Heart right ventricle (tissue), 16 donors: ENCODE measurements at places on chromosomes 4 and X. TPM values are rescaled to one million over a fixed set of nuclear protein-coding genes. Genes with fewer than 3 reads are reported as not detected.

- DNase-seq = no peak
- H3K4me1 ChIP-seq = no peaks in the 10 kb centered on the region
Measured at GRCh38 chrX:87045352-87045751, 472.2 kb upstream of the KLHL4 start.

DNA sequence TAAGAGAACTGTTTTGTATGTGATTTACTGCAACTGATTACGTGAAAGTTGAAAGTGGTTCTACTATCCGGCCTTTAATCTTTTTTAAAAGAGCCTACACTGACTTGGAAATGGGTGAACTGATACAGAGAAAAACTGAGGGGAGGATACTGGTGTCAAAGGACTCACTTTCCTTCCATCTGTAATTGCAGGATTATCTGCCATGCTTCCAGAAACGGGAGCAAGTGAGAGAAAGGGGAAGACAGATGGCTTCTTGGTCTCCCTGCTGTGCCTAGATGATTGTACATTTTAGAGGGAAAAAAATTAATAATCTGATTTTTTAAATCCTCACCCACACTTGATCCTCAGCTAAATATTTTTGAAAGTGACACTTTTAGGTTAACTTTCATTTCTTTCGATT lies 88.3 kb upstream of the GRID2 start:
- no peak for DNase-seq
- no peak overlapping the region for H3K4me3 ChIP-seq
- no peaks in the 10 kb centered on the region for H3K4me1 ChIP-seq
- no peaks in the 10 kb centered on the region for H3K36me3 ChIP-seq
- H3K27me3 ChIP-seq = no peaks in the 10 kb centered on the region
- H3K27ac ChIP-seq = no peak overlapping the region

GRCh38 chrX:13257223-13258051 lies 62.4 kb downstream of the ATXN3L start:
- no peak overlapping the region for H3K4me3 ChIP-seq
- no peak overlapping the region for H3K27ac ChIP-seq
- no peaks in the 10 kb centered on the region for H3K36me3 ChIP-seq
- H3K27me3 ChIP-seq = no peaks in the 10 kb centered on the region

DNA sequence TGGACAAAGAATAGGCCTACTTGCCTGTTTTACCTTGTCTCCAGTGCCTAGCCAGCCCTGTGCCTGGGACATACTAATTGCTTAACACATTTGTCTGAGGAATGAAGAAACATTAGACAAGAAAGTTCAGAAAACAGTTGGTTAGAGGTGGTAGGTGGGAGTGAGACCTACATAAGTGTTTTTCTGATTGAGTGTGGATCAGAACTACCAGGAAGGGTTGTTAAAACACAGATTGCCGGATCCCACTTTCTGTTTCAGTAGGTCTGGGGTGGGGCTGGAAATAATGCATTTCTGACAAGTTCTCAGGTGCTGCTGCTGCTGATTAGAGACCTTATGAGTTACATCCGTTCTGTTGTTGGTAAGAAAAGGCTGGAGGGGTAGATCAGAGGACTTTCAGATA lies 5.7 kb upstream of the JADE1 start:
- no peaks in the 10 kb centered on the region for H3K4me1 ChIP-seq
- no peaks in the 10 kb centered on the region for H3K27me3 ChIP-seq
- H3K4me3 ChIP-seq = no peak overlapping the region
- no peak for DNase-seq

- no peaks in the 10 kb centered on the region for H3K36me3 ChIP-seq
- DNase-seq = no peak
- no peak overlapping the region for H3K4me3 ChIP-seq
- H3K27me3 ChIP-seq = no peaks in the 10 kb centered on the region
Measured at GRCh38 chr4:38609614-38610013, 54.4 kb upstream of the KLF3 start.

DNA sequence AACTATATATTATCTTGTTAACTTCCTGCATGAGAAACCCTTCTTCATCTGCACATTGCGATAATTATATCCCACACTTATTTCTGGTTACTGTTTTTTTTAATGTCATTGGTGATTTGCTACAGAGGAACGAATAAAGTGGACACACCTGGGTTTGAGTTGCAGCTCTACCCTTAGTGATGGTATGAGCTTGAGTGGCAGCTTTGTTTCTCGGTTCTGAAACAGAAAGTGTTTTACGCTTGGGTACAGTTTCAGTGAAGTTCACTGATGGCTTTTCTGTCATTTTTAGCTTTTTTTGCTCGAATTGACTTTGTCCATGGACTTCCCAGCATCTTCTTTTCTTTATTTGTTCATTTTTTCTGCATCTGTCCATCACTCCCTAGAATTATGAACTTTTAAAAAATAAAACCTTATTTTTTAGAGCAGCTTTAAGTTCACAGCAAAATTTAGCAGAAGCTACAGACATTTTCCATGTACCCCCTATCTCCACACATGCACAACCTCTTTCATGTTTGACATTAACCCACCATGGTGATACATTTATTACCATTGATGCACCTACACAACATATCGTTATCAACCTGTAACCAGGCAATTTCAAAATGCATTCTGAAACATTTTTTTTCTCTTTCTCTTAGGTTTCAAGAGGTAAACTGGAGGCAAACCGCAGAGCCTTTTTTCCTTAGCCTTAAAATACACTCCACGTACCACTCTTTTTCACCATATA lies 1041.6 kb upstream of the PRKX start:
- DNase-seq = no peak
- H3K27ac ChIP-seq = no peak overlapping the region
- no peaks in the 10 kb centered on the region for H3K27me3 ChIP-seq
- H3K36me3 ChIP-seq = no peaks in the 10 kb centered on the region
- H3K4me3 ChIP-seq = no peak overlapping the region
- no peaks in the 10 kb centered on the region for H3K4me1 ChIP-seq

- H3K4me3 ChIP-seq = peak within 1 kb of the TSS; percentile 93
- peak within 1 kb of the TSS; percentile 98 for H3K27ac ChIP-seq
- DNase-seq = peak; percentile 53
- no peaks in the 10 kb centered on the region for H3K36me3 ChIP-seq
Measured at GRCh38 chr4:57109847-57110639, at the start of gene IGFBP7. TSS of gene IGFBP7 (minus strand) at chr4:57110385. CDS start at chr4:57110351, 34 bp downstream.

DNA sequence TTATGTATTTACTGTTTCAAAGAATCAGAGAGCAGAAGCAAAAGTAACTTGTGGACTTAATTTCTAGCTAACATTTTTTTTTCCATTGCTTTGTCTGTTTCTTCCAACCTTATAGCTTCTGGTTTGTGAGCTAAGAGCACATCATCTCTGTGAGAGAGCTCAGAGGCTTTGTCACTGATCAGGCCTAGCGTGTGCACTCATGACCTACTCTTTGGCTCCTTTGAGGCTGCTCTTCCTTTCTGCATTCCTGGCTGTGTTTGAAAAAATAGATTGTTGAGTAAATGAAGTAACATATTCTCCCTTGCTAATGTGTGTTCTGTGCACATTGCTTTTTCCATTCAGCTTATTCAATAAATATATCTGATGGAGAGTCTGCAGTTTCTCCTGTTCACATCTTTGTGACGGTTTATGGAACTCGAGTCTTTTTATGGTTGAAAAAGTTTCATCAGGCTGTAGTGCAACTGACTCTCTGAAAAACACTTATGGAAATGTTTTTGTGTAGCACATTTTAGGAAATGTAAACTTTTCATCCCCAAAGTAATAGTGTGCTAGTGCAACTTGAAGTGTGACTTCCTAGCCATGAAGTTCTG lies 133.0 kb downstream of the RAPGEF2 start:
- no peaks in the 10 kb centered on the region for H3K36me3 ChIP-seq
- H3K4me1 ChIP-seq = peaks cover 52% of the 10 kb centered on the region
- no peaks in the 10 kb centered on the region for H3K27me3 ChIP-seq
- no peak overlapping the region for H3K4me3 ChIP-seq

- no peaks in the 10 kb centered on the region for H3K36me3 ChIP-seq
- no peak for DNase-seq
- no peak overlapping the region for H3K27ac ChIP-seq
- no peaks in the 10 kb centered on the region for H3K4me1 ChIP-seq
- no peaks in the 10 kb centered on the region for H3K27me3 ChIP-seq
Measured at GRCh38 chrX:148466292-148466691, 34.1 kb upstream of the AFF2 start.

DNA sequence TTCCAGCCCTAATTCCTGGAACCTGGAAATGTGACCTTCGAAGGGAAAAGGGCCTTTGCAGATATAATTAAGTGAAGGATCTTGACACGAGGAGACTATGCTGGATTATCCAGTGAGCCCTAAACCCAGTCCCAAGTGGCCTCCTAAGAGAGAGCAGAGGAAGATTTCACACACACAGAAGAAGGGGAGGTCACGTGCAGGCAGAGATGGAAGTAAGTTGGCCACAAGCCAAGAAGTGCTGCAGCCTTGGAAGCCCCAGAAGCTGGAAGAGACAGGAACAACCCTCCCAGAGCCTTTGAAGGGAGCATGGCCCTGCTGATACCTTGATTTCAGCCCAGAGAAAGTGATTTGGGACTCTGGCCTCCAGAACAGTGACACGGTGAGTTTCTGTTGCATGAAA lies 51.9 kb downstream of the EVC2 start:
- H3K27me3 ChIP-seq = no peaks in the 10 kb centered on the region
- H3K4me3 ChIP-seq = no peak overlapping the region
- H3K4me1 ChIP-seq = no peaks in the 10 kb centered on the region
- peaks cover 12% of the 10 kb centered on the region for H3K36me3 ChIP-seq

- DNase-seq = no peak
- no peaks in the 10 kb centered on the region for H3K4me1 ChIP-seq
- H3K27me3 ChIP-seq = no peaks in the 10 kb centered on the region
- no peak overlapping the region for H3K4me3 ChIP-seq
Measured at GRCh38 chr4:155615081-155615887, 51.4 kb upstream of the GUCY1A1 start.

- no peaks in the 10 kb centered on the region for H3K4me1 ChIP-seq
- H3K27me3 ChIP-seq = no peaks in the 10 kb centered on the region
- H3K4me3 ChIP-seq = no peak overlapping the region
Measured at GRCh38 chr4:1330761-1331590, 16.0 kb upstream of the UVSSA start.

DNA sequence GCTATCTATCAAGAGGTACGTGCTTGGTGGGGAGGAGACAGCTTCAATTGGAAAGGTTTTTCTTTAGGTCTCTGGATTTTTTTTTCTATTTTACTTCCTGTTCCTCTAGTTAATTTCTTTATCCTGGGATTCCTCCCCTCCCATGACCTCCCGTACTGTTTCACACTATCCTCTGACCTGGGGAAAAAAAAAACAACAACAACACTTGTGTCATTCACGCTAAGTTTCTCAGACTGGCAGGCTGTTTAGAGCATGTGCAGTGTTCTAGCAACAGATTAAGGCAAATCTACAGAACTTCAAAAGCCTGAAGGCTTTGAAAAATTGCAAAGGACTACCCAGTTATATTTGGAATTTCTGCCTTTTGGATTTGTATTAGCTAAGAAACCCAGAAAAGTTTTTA lies 358.4 kb downstream of the ARHGAP24 start:
- no peak overlapping the region for H3K27ac ChIP-seq
- DNase-seq = no peak
- H3K27me3 ChIP-seq = no peaks in the 10 kb centered on the region
- no peak overlapping the region for H3K4me3 ChIP-seq
- H3K36me3 ChIP-seq = no peaks in the 10 kb centered on the region

GRCh38 chrX:23503835-23504539 lies 163.3 kb upstream of the PRDX4 start:
- no peaks in the 10 kb centered on the region for H3K27me3 ChIP-seq
- peak; percentile 57 for DNase-seq

DNA sequence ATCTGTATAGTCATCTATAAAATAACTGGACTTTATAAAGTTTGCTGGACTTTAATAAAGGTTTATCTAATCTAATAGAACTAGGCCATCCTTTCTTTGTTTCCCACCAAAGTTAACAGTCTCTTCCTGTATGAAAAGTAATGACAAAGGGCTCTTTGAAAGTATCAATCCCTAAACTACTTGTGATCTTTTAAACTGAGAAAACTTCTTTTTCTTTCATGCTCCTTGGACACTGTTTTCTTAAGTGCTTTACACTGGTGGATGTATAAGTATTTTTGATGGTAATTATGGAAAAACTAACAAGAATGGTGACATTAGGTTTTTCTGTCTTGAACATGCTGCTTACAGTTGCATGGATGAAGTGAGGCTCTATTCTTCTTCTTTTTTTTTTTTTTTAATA lies 2.4 kb upstream of the ZFX start:
- no peaks in the 10 kb centered on the region for H3K27me3 ChIP-seq
- no peak overlapping the region for H3K4me3 ChIP-seq
- H3K27ac ChIP-seq = peak overlapping the region; percentile 99
- no peak for DNase-seq
- peaks cover 40% of the 10 kb centered on the region for H3K4me1 ChIP-seq

GRCh38 chr4:23775694-23776093 lies 114.2 kb downstream of the PPARGC1A start:
- no peaks in the 10 kb centered on the region for H3K4me1 ChIP-seq
- H3K27me3 ChIP-seq = no peaks in the 10 kb centered on the region
- no peak for DNase-seq
- no peaks in the 10 kb centered on the region for H3K36me3 ChIP-seq

GRCh38 chrX:7444967-7445366 lies 297.0 kb upstream of the PUDP start:
- no peaks in the 10 kb centered on the region for H3K36me3 ChIP-seq
- H3K4me3 ChIP-seq = no peak overlapping the region
- H3K27ac ChIP-seq = no peak overlapping the region
- no peak for DNase-seq

DNA sequence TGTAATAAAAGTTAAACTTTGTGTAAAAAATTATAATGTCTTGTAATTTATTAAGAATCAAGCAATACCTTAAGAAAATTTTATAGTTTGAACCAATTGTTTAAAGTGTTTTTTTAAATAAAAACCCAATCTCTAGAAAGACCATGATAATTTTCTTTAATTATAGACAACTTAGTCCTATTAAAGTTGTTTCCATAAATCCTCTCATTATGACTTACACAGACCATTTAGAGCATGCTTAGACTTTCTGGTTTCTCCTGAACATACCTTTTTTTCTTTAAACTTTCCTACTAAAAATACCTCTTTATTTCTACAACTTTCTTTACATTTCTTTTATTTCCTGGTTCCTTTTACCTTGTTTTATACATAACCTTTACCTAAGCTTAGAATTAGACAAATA lies 837.4 kb downstream of the PCDH19 start:
- H3K27me3 ChIP-seq = no peaks in the 10 kb centered on the region
- no peak overlapping the region for H3K4me3 ChIP-seq
- no peaks in the 10 kb centered on the region for H3K4me1 ChIP-seq
- H3K27ac ChIP-seq = no peak overlapping the region
- no peaks in the 10 kb centered on the region for H3K36me3 ChIP-seq

Gene RAB41
- polyA plus RNA-seq = not detected

Gene CT45A3
- polyA plus RNA-seq = not detected

Gene ATOH1
- not detected for polyA plus RNA-seq

Gene PGAM4
- polyA plus RNA-seq = not detected

Gene ARX
- polyA plus RNA-seq = not detected

Gene TDO2
- polyA plus RNA-seq = 0.03 TPM

Gene IL1RAPL1
- 0.13 TPM for polyA plus RNA-seq
